ENCODE measurements at places on chromosomes 13 and 19.

DNA sequence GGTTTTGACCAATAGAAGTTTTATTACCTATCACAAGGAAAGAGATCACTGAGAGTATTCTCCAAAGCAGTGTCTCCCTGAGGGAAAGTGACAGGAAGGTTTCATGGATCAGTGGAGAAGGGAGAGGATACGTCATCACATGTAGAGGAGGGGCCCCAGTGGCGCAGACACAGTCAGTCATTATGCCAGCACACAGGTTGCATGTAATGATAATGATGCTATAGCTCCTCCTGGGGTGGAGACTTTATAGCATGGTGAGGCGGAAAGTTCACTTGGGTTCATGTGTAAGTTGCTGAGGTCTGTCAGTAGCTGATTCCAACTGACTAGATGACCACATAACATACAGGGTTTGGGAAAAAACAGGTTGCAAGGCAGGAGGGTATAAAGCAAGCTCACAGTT, 88.8 kb downstream of the FNDC3A start:
- DNase-seq, result no peak

- no peak for DNase-seq
These were observed 57.2 kb upstream of the C1QTNF9 start for GRCh38 chr13:24252136-24252535.

- DNase-seq, result no peak
These were observed 108.8 kb downstream of the SIPA1L3 start for GRCh38 chr19:38015761-38016160.

DNA sequence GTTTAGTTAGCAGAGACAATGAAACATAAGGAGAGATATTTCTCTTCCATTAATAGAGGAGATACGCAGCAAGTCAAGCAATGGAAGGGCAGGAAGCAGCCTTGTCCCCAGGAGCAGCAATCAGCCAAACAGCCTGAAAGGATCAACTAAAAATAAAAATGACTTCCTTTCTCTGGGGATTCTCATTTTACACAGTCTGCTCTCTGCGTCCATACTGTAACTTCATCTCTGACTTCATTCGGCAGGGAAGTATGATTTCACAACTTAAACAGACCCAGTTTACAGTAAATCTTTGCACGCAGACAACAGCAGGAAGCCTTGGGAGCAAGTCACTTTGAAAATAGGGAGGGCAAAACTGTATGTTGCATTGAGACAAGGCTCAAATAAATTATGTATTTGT, 826.7 kb downstream of the DIAPH3 start:
- no peak for DNase-seq

- DNase-seq, result no peak
These were observed 2.4 kb upstream of the CATSPERG start for GRCh38 chr19:38333245-38333644.

Measured in putamen (tissue), 1 donor.